ENCODE measurements at places on chromosomes 1 and 21.

GRCh38 chr1:66217021-66217420 lies 316.9 kb upstream of the SGIP1 start:
- no peak for DNase-seq

DNA sequence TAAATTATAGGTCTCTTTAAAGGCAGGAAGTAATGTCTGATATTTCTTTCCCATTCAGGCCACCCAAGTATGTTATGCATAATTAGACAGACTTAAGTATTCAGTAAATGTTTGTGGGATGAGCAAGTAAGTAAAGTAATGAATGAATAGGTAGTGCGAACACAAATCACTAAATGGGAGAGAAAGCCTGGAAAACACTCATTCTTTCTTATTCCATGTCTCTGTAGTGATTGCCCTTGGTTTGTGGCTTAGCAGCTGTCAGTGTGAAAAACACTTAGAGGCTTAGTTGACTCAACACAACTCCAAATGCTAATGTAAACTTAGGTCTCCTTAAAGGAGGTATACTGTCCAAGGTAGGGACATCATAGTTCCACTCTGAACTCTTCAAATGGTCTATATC lies 182.5 kb downstream of the ZC3H11B start:
- no peak for DNase-seq

DNA sequence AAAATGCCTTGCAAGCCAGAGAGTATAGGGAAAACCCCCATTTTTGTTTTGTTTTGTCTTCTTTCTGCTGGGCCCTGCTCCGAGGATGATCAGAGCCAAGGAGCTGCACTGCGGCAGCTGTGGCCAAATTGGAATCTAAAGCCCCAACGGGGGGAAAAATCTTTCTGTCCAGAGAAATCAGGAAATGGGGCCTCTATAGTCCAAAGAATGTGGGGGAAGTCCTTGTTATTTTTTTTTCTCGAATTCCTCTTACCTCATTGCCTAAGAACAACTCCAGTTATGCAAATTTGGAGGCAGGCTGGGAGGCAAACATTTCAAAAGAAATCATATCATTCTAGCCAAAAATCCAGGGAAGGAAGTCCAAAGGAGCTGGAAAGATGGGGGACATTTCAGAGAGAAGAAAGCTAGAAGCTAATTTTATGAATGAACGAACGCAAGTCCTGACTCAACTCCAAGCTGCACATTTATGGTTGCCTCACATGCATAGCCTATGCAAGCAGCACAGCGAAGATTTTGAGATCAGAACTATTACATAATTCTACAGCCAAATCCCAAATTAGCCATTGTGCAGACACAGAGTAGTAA lies 263.2 kb downstream of the KCTD3 start:
- no peak for DNase-seq

DNA sequence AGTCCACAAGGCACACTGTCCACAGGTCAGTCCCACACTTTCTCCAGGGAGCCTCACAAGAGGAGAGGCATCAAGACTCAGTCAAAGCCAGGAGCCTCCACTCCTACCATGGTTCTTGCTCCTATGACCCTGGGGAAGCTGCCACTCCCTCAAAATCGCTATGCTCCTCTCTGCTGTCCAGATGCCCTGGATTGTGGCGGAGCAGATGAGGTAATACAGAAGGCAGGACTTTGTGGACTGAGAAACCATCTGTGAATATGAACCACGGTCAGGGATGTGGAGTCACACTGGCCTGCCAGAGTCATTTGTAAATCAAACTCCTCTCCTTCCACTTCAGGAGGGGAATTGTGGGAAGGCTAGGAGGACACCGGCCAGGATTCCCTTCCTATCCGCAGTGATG lies 20.6 kb downstream of the VWA5B1 start:
- no peak for DNase-seq

- peak; percentile 95 for DNase-seq
These were observed 66.3 kb downstream of the SPATA46 start for GRCh38 chr1:162310337-162310736.

- no peak for DNase-seq
These were observed 142.8 kb upstream of the VAMP3 start for GRCh38 chr1:7628273-7628672.

DNA sequence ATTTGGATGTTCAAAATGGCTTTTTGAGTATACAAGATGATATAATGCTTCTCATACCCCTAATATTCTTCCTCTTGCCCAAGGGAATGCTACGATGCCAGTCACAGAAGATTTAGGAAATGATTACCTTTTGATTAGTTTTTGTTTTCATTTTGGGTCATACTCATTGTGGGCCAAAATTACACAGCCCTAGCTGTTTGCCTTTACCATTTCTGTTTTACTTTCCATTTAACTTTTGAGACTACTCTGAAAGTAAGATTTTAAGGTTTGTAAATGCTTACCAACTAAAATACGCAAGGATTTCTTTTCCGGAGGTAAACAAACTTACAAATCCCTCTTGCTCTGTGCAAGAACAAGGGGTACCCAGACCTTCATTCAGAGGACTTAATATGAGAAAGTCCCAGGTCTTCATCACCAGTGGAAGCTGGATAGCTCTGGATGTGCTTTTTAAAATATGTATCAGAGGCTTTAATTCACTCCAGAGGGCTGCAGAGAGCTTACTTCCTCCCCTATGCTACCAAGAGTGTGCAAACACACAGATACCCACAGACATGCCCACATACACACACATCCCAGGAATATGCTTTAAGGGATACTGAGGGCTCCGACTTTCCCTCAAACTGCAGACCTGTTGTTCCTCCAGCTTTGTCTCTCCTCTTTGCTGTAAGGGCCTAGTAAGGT lies 631.4 kb downstream of the SMYD3 start:
- no peak for DNase-seq

- no peak for DNase-seq
These were observed 150.1 kb upstream of the RUNX1 start for GRCh38 chr21:35198982-35199732.

DNA sequence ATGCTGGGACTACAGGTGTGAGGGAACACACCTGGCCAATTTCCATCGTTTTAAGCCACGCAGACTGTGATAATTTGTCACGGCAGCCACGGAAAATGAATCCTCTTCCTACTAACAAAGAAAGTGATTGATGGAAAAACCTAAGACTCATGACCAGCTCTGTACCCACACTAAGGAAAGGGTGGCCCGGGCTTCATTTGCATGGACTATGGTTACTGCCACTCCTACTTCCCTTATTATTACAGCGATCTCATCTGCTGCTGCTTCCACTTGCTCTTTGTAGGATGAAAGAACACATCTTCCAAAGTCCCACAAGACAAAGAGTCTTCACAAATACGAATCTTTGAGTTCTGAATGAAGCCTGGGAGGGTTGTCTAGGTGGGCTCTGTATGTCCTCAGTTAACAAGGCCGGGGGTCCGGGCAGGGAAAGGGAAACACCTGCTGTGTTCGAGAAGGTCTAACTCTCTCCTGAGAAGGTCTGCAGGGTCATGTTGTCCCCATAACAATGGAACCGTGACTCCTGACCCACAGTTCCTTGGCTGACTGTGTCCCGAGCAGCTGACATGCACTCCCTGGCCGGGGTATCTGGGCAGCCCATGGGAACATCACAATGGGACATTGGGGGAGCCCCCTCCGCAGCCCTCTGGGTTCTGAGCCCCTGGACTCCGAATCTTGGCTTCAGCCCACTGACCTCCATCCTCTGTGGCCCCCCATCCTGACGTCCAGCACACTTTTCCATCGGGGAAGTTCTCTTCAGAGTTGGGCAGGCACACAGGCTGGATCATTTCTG lies 13.3 kb upstream of the TFF1 start:
- DNase-seq: no peak

DNA sequence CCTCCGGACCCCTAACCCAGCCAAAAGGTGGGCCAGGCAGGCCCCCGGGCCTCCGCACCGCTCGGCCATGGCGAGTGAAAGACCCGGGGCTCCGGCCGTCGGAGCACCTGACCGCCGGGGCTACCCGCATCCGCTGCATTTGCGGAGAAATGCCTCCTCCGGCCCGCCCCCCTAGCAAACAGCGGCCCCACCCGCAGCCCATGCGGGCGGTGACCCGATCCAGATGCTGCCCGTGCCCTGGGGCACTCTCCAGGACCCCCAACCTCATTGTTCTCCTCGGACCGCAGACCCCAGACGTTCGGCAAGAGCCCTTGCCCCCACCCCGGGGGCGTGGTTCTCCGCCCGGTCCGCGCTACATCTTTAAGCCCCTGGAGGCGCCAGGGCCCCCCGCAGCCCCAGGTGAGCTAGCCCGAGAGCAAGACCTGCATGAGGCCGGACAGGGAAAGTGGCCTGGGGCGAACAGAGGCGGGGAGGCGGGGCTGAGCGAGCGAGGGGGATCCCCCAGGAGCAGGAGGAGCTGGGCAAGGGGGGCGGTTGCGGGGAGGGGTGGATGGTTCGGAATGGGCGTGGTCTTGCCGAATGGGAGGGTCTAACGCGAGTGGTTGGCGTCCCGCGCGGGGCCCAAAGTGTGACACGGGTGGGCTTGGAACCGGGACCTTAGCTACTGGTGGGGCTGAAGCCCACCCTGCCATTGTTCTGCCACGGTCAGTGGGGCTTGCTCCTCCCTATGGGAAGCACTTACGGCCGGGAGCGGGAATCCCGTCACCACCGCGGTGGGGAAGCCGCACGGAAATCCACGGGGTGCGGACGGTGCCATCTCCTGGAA lies 6.3 kb upstream of the CRYBG2 start:
- DNase-seq: no peak

GRCh38 chr1:31745096-31745945 lies 18.8 kb downstream of the ADGRB2 start:
- peak; percentile 74 for DNase-seq

DNA sequence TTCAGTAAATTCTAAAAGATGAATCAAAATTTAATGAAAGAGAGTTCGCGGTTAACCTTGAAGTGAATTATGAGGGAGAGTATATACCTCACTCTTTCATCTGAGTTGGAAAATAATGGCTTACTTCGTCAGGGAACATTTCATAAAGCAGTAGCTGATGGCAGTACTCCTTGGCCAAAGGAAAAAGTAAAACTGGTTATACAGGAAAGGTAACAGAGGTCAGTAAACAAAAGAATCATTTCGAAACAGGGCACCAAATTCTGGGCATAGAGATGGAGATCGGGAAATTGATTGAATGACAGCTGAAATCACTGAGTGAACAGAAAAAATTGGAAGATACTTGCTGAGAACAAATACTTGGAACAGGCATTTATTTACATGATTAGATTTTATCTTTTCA lies 199.0 kb downstream of the OLFM3 start:
- no peak for DNase-seq

DNA sequence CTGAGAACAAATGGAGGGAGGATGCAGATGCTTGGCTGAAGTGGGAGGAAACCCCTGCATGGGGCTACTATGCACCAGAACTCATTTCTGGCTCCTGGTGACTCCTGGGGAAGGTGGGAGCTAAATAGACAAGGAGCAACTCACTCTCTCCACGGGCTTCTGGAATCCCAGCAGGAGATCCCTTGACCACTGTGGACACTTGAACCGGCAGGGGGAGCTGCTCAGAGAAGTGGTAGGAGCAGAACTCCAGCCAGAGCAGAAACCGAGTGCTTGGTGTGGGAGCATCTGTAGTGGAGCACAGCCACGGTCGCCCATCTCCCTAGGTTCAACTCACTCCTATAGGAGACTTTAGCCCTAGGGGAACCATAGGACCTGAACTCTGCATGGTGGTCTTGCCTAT lies 205.6 kb upstream of the GJB5 start:
- no peak for DNase-seq

DNA sequence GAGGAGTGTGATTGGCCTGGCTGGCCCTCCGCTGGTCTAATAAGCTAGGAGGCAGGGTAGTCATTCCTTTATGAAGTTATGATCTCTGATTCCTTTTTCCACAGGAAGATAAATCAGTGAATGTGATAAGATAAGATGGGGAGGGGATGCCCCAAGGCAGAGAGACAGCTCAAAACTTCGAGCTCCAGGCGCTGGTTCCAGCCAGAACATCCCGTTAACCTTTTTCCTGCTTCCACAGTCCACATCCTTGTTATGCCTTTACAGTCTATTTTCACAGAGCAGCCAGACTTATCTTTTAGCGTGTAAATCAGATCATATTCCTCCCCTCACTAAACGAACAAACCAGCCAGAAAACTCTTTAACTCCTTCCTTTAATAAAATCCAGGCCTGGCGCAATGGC lies 38.5 kb upstream of the BMP8B start:
- DNase-seq: no peak

GRCh38 chr1:118190561-118190960 lies 5.5 kb upstream of the SPAG17 start:
- no peak for DNase-seq

GRCh38 chr1:235758931-235759330 lies 107.8 kb downstream of the LYST start:
- DNase-seq: no peak

GRCh38 chr1:169201084-169201619 lies 94.7 kb downstream of the ATP1B1 start:
- no peak for DNase-seq

DNA sequence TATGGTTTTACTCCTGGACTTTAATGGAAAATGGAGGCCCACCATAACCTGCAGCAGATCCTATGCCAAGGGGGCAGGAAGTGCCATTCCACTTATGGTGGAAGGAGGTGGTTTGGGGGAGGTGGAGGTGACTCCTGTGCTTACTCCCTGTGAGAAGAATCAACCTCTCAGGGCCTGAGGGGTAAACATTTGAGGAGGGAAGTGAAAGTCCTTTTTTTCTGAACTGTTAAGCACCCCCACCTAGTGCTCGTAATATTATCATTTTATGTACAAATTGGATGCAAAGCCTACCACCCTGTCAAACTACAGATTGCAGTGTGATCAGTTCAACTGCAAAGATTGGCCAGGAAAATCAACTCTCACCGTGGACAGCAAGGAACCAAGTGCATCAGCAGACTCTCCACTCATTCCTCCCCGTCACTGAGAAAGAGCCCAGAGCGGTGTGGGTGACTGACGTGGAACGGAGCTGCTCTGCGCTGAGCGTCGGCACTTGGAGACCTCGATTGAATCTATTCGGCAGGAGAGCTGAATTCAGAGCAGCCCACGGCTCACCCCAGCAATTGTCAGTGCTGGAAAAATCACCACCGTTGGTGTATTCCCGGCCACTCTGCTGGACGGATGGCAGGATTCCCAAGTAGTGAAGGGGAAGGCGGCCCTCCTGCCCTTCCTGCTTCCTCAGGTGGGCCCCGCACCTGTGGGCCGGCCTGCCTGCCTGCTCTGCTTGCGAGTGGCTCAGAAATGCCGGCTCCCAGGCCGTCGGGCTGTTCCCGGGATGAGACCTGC lies 46.8 kb upstream of the COX20 start:
- no peak for DNase-seq

- no peak for DNase-seq
These were observed 15.7 kb downstream of the S100A16 start for GRCh38 chr1:153597206-153597605.

DNA sequence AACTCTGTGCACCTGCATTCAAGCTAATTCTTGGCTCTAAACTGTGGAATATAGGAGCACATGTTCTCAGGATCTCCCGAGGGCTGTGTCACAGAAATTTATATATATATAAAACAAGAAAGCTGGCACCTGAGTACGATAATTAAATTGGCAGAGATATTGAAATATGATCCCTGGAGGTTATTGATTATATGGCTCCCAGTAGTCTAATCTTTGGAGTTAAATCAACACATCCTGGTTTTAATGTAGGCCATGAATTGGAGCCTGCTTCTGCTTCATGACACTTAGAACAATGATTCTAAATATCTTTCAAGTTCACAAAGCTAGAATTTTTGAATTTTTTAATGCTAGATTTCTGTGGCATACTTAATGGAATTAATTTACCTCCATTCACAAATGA lies 84.3 kb downstream of the CTH start:
- no peak for DNase-seq

GRCh38 chr1:17922833-17923232 lies 167.7 kb downstream of the ACTL8 start:
- no peak for DNase-seq

GRCh38 chr1:32886004-32886827 lies at the start of gene HPCA:
HPCA (plus strand) TSS chr1:32886491; CDS start chr1:32888899, 2,408 bp downstream.
- peak; percentile 42 for DNase-seq

GRCh38 chr21:26441149-26441548 lies 131.9 kb downstream of the CYYR1 start:
- no peak for DNase-seq
